Activated naive CD4-positive, alpha-beta T cell treated with anti-CD3 and anti-CD28 coated beads, Interleukin-2, amount 50 U/mL, for 72 hours (primary cell): ENCODE measurements at places on chromosomes 11 and 22.

DNA sequence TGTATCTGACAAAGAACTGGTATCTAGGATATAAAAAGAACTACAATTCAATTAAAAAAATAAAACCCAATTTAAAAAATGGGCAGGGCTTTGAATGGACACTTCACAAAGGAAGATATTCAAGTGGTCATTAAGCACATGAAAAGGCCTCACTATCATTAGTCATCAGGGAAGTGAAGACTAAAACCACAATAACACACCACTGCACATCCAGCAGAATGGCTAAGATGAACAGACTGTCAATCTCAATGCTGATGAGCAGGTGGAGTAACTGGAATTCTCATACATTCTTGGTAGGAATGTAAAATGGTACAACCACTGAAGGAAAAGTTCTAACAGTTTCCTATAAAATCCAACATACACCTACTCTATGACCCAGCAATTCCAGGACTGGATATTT, 8.9 kb downstream of the HPS4 start:
- DNase-seq = no peak

DNA sequence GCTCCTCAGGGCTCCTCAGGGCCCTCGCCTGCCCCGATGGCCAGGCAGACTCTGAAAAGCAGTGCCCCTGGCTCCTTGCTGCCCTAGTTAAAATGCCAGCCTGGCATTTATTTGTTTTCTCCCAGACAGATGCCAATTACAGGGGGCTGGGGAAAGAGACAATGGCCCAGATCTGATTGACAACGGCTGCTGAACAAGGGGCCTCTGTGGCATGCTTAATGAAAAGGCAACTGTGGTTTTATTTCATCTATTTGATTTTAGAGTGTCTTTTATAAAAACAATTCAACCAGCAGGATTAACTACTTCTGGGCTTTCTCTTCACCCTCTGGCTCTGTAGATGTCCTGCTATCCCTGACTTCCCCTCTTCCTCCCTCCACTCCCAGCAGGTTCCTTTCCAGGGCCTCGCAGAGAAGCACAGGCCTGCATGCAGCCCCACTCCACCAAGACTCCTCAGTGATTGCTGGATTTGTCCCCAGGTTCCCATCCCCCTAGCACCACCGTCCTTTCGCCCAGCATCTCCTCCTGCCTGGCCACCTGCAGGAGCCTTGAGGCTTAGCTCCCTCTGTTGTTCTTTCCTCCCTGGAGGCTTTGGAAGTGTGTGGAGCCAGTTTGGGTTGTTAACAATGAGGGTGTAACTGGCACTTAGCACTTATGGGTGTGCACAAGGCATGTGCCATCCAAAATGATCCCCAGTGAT, 171.1 kb downstream of the TENM4 start:
- DNase-seq = no peak

GRCh38 chr22:46835288-46835687, 72.8 kb downstream of the TBC1D22A start:
- no peak for DNase-seq

DNA sequence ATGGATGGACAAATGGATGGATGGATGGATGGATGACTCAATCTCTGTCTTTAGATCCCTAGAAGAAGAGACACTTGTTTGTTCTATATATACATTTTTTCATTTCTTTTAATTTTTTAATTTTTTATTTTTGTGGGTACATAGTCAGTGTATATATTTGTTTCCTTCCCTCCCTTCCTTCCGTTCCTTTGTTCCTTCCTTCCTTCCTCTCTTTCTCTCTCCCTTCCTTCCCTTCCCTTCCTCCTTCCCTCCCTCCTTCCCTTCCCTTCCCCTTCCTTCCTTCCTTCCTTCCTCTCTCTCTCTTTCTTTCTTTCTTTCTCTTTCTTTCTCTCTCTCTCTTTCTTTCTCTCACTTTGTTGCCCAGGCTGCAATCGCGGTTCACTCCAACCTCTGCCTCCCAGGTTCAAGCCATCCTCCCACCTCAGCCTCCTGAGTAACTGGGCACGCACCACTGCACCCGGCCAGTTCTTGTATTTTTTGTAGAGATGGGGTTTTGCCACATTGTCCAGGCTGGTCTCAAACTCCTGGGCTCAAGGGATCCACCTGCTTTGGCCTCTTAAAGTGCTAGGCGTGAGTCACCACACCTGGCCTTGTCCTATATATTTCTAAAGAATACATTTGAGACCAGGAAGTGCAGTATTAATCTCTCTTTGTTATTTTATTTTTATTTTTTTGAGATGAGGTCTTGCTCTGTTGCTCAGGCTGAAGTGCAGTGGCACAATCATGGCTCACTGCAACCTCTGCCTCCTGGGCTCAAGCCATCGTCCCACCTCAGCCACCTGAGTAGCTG, 42.5 kb upstream of the AQP11 start:
- DNase-seq = no peak

DNA sequence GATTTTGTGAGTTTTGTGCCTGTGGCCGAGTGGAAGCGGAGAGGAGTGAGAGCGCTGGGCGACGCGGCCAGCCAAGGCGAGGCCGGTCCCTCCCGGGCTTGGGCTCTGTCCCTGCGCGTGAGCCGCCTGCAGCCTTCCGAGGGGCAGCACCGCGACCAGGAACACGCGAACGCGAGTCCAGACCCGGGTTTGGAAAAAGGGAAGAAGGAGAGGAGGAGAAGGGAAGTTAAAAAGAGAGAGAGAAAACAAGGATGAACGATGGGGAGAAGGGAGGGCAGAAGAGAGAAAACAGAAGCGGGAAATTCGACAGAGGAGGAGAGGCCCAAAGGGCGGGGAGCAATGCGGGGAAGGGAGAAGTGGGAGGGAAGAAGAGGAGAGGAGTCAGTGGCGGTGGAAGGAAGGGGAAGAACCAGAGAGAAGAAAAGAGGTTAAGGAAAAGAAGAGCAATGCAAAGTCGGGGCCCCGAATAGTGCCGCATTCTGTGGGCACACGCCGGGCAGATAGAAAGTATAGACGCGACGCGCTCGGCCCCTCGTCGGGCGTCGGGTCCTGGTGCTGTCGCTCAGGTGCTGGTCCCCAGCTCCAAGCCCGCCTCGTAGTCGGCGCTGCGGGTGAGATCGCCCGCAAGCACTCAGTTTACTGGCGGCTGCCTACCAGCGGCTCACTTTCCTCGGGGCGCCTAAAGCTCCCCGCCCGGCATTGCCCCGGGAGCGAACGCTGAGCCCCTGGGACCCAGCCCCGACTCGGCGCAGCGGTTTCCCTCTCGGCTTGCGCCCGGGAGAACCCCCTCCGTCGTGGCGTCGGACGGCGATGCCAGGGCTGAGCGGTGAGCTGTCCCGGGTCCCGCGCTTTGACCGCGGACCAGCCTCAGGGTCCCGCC, 2.8 kb upstream of the BARX2 start:
- no peak for DNase-seq

- DNase-seq = no peak
These were observed 31.8 kb downstream of the BID start for GRCh38 chr22:17742527-17742902.
